ENCODE measurements at places on chromosomes 6 and 20.

DNA sequence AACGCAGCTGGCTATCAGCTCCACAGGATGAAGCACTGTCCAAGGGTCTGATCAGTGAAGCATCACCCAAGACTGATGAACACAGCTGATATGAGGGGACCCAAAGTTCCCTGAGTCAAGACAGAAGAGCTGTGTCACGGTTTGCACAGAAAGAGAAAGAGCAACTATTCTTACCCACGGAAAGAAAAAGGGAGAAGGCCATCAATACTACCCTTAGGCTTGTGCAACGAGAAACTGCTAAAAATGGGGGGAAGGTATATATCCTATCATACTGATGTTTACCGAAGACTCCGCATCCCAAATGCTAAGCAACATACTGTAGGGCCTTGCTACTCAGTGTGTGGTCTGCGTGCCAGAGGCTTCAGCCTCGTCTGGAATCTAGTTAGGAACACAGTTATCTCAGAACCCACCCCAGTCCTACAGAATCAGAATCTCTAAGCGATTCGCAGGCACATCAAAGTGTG, 665 bp downstream of the FASTKD5 start:
- DNase-seq: no peak

- DNase-seq: no peak
These were observed 627.6 kb downstream of the MMUT start for GRCh38 chr6:48835421-48835958.

- no peak for DNase-seq
These were observed 8.9 kb upstream of the DDR1 start for GRCh38 chr6:30875244-30876038.

GRCh38 chr6:143575901-143576426, 64.4 kb upstream of the FUCA2 start:
- no peak for DNase-seq

DNA sequence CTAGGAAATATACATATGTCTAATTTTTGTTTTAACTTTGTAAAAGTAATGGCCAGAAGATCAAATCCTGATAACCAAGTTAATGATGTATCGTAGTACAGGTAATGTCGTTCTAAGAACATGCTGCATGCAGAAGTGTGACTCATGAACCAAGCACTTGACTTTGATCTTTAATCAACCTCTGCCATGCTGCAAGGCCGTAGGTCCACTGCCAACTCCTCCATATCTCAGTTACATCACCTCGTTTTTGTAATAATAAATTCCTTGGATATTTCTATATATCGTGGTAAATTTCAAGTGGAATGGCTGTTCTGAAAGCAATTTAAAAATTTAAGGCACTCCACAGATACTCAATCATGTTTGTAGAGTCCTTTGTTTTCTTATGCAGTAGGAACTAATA, 771.7 kb downstream of the EPHA7 start:
- DNase-seq: no peak

GRCh38 chr6:131792091-131792496, 15.7 kb upstream of the ENPP1 start:
- DNase-seq: no peak

DNA sequence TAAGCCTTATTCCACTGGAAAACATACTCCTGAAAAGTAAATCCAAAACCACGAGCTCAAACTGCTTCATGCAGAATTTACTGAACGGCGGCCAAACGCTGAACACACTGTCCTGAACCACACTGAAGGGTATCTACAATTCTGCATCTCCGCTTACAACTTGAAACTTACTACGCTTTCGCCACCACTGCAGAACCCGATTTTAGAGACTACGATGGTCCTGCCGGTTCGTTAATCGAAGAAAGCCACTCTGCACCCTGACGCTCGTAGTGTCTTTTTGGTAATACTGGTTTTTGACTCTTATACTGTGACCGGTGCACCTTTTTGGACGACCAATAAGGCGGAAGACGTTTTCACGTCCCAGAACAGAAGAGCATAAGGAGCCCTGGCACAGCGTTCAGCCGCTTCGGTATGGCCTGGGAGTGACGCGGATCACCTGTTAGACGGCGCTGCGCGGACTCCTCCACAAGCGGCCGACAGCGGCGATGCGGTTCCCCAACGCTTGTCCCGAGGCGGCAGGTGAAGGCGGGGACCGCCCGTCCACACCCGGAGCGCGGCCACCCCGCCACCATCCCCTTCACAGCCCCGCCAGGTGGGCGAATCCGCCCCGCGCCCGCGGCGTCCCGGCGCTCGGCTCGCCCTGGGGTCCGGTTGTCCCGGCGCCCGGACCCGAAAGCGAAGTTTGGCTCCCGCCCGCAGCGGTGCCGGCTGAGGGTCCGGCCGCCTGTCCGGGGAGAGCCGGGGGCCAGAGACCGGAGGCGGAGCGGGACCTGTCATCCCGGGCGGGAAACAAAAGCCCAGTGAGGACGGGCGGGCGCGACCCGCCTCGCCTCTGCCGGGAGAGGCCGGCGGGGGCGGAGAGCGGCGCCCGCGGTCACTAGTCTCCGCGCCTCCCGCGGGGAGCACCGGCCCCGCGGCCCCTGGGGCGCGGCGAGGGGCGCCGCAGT, 784 bp downstream of the FKBP5 start:
- peak; percentile 70 for DNase-seq

DNA sequence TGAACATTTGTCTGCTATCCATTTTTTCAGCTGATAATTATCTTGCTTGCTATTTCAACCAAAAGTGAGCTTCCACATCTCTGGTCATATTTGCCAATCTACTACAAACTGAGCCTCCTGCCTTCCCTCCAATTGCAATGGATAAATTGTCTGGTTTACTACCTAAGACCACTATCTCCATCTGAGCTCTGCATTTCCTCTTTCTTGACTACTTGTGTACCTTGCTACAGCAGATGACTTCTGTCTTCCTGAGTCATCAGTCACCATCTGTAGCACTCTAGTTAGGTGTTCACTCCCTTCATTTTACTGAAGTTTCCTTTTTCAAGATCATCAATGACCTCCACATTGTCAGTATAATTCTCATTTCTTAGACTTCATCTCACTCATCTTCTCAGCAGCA, 33.5 kb upstream of the PHIP start:
- DNase-seq: no peak

GRCh38 chr20:1621316-1621715, 1.5 kb upstream of the SIRPB1 start:
- peak; percentile 1 for DNase-seq

- DNase-seq: no peak
These were observed 13.0 kb downstream of the REM1 start for GRCh38 chr20:31488115-31488514.

GRCh38 chr20:63804308-63804636, 26.8 kb downstream of the ZBTB46 start:
- DNase-seq: no peak

GRCh38 chr6:79518842-79519241, 18.4 kb downstream of the LCA5 start:
- DNase-seq: no peak

GRCh38 chr20:38894091-38894847, 31.9 kb upstream of the FAM83D start:
- DNase-seq: no peak

GRCh38 chr6:126963077-126963809, 155.2 kb upstream of the RSPO3 start:
- DNase-seq: no peak

GRCh38 chr20:63517376-63518309, 2.9 kb upstream of the PPDPF start:
- no peak for DNase-seq

DNA sequence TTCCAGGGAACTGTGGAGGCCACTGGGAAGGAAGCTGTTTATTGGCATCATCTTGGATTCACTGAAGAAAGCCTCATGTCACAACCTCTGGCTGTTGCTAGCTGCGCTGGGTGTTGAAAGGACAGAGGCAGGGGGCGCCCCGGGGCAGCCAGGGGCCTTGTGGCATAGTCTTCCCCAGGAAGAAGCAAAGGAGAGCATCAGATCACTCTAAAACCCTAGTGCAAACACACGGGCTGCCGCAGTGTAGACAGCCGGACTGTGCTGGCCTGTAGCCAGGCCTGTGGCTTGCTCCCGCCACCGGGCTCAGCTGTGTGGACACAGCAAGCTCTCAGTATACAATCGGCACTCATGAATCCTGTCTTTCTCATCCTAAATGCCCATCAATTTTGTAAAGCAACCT, 23.8 kb upstream of the SMOC2 start:
- no peak for DNase-seq

DNA sequence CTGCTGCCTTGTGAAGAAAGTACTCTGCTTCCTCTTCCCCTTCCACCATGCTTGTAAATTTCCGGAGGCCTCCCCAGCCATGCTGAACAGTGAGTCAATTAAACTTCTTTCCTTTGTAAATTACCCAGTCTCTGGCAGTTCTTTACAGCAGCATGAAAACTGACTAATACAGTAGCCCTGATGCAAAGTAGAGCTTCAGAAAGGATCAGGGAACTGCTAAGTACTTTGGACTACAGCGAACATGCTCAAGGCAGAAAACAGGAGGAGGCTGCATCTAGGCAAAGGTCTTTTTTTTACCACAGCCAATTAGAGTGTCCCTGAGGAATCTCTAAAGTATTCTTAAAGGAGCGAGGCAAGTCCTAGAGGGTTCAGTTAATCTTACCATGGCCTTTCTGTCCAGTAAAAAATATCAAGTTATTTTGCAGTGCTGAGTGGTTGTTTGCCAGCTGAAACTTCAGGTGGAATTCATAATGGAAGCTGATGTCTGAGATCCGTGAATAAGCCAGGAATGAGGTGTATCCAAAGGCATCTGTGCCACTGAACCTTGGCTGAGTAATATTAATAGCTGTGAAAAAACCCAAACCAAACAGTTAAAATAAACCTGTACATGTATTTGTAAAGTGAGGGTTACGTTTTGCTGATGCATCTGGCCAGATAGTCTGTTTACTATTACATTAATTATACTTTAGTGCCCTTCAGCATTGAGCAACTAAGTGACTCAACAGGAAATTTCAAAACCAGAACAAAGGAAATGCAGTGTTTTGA, 170.4 kb downstream of the PHF3 start:
- DNase-seq: no peak

DNA sequence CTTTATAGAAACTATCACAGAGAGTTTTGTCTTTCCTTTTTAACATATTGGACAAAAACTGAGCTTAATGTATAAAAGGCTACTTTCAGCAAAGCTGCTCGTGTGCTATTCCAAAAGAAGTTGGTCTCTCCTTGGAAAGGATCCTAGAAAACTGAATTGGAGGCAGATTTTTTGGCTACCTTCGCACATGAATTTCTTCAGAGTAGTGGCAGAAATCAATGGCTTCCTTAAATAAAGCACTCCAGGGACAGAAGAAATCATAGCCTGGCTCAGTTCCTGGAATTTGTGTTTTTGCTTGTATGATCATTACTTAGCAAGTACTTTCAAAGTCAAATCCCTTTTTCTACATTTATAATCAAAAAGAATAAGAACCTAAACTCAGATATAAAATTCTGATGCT, 780.3 kb downstream of the PHF3 start:
- no peak for DNase-seq

DNA sequence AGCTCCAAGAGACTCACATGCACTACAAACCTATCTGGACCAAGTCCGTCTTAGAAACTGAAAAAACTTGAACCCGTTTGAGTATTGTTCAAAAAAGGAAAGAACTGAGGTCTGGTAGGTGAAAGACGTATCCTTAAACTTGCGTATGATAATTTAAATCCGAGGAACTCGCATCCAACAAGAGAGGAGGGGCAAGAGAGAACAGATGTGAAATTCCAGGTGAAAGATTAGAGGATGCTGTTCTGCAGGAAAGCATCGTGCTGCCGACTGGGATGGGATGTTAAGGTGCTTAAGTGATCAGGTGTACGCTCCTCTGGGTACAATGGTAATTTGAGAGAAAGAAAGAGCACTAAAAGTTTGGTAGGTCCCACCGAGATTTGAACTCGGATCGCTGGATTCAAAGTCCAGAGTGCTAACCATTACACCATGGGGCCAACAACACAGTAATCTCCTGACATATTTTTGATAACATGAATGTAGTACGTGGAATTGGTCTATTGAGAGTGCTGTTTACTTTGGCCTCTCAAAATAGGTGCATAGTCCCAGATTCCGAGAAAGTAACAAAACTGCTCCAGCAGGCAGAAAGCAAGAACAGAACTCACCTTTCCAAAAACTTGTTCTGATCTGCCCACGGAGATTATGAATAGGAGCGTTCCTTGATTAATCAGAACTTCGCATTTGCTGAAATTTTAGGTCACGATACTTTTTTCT, 53.5 kb upstream of the BTN3A2 start:
- DNase-seq: no peak

- DNase-seq: no peak
These were observed 75.2 kb downstream of the GJA1 start for GRCh38 chr6:121510568-121511177.

GRCh38 chr20:6051505-6051904, 2.4 kb downstream of the LRRN4 start:
- DNase-seq: no peak

DNA sequence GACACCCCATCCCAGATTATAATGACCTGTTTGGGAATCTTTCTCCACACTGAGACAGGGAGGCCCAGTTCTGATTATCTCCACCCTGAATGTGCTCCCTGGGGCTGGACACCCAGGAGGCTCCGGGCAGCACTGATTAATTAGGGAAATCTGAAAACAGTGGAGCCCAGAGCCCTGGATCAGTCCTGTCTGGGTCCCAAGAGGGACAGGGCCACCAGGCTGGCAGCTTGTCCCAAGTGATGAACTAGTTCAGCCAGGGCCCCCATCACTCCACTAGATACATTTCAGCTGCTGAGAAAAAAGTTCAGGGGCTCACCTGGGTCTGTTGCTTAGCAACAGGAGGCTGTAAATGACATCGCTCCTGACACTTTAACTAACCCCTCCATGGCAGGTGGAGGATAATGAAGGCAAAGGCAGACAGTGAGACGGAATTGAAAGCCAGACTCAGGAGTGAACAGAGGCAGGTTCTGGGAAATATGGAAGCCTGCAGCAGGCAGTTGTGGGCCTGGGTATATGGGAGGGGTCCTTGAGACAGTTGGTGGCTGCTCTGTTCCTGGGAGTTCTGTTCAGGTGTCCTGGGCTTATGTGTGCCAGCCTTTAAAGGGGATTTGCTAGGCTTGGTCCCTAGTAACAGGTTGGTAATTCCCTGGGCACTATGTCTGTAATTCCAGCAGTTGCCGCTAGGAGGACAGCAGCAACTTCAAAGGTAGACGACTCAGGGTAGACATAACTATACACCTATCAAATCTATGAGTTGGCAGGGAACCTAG, 78.3 kb upstream of the CTNNBL1 start:
- DNase-seq: peak; percentile 60

- DNase-seq: no peak
These were observed 28.8 kb downstream of the AK9 start for GRCh38 chr6:109662192-109662591.

DNA sequence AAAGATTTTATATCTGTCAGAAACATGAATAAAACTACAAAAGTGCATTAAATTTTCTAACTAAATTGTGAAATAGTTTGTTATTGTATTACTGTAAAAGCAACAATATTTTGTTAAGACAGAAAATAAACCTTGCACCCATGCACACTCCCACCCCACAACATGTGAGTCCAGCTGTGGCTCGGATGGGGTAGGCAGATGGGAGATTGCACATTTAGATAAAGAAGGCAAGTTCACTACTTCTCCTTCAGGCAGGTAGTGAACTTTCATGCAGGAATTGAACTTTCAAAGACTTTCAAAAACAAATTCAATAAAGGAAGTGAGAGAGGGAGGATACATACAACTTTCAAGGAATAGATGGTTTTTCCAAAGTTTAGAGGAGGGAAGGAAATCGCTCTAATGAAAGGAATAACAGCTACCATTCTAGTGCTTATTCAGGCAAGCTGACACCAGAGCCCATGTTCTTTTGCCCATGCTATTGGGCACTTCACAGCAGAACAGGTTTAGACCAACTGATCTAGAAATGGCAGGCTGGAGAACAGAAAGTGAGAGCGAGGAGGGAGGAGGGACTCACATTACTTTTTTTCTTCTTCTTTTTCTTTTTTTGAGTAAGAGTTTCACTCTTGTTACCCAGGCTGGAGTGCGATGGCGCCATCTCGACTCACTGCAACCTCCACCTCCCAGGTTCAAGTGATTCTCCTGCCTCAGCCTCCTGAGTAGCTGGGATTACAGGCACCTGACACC, 28.5 kb downstream of the SF3B5 start:
- peak; percentile 73 for DNase-seq

All from GM20000 (cell line).